Activated naive CD4-positive, alpha-beta T cell treated with Interleukin-2 at 50 U/mL for 16 hours (primary cell): ENCODE measurements at places on chromosomes 1 and 21.

DNA sequence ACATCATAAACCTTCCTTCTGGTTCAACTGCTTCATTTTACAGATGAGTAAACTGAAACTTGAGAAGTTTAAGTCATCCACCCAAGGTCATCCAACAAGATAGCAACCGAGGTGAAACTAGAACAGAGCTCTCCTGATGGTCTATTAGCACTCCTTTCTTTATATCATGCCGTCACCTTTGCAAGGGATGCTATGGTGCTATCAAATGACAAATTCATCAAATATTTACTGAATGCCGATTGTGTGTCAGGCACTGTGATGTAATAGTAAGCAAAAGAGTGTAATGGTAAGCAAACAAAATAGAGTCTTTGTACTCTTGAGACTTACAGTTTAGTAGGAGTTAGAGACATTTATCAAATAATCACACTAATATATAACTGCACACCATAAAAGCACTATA, 14.0 kb upstream of the SGIP1 start:
- DNase-seq = no peak

- DNase-seq = no peak
Measured at GRCh38 chr1:82697965-82698364, 897.2 kb downstream of the ADGRL2 start.

DNA sequence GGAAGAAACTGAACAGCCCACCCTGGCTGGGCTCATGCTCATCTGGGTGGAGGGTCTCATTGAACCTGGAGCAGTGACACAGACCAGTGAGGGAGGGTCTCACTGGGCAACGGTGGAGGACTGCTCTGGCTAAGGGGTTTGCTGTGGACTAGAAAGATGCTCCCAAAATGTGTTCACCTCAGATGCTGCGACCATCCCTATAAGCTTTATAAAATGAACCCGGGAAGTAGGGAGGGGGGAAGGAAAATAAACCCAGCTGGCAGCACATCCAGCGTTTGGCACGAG, 34.5 kb upstream of the LBR start:
- DNase-seq = no peak

DNA sequence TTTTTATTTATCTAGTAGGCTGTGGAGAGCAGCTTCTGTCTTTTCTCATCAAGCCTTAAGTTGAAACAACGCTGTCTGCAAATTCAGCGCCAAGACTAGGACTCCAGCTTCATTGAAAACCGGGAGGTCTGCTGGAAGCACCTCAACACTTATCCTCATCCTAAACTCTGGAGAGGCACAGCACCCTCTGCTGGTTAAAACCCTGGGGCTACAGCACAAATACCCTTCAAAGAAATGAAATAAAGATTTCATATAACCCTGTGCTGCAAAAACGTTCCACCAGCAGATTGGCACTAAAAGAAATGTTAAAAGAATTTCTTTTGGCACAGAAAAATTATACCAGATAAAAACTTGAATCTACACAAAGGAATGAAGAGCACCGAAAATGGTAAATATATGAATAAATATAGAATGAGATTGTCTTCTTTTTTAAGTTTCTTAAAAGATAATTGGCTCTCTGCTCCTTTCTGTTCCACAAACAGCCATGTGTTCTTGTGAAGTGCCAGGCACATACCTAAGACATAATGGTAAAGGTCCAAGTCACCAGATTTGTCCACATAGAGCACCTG, 227.7 kb upstream of the SAMSN1 start:
- DNase-seq = peak; percentile 66

DNA sequence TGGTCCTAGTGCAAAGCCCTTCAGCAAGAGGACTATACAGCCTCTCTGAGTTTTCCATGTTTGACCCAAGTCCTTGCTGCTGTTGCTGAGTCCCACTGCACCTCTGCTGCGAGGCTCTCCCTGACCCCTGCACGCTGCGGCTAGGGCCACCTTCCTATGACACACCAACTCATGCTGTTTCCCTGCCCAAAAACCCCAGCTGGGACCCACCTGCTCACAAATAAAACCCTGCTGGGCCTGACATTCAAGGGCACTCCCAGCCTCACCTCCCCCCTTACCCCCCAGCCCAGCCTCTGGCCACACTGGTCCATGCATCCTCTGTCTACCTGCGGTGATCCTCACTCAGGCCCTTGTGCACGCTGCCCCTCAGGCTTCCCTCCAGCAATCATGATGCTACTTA, 12.3 kb upstream of the ASCL5 start:
- DNase-seq = no peak
